ENCODE measurements at places on chromosomes 7 and 10. TPM values are rescaled to one million over a fixed set of nuclear protein-coding genes. Genes with fewer than 3 reads are reported as not detected.

Gene RFC2
- 39.0 TPM for total RNA-seq

Gene OR13A1
- total RNA-seq = not detected

Gene GRM3
- not detected for total RNA-seq

Gene STEAP4
- total RNA-seq = 2.1 TPM

Gene STEAP1
- 83.4 TPM for total RNA-seq

Gene POLR2J2
- total RNA-seq = 11.4 TPM

Gene CFAP70
- total RNA-seq = 1.4 TPM

Gene OR9A2
- total RNA-seq = not detected

Measured in fibroblast of the aortic adventitia (primary cell).